ENCODE measurements at places on chromosomes 13 and 19.

- DNase-seq: no peak
Observed at GRCh38 chr19:2555422-2556220, 79.7 kb downstream of the GADD45B start.

DNA sequence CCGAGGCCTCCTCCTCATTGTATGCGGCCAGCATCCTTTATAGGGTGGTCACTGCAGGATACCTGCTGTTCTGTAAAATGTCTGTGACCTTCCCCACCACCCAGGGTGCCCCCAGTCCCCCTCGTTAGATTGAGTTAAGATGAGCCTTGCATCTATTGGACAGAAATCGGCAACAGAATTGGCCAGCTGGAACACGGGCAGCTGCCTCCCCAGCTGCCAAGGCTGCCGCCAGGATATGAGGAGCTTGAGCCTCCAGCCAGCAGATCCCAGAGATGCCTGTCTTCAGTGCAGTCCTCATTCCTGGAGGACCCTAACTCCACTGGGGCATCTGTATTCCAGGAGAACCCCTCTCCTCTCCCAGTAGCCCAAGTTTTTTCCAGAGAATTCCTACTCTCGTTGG lies 463.0 kb downstream of the TSHZ3 start:
- no peak for DNase-seq

GRCh38 chr13:48478391-48478790 lies 54.5 kb downstream of the RCBTB2 start:
- DNase-seq: no peak

DNA sequence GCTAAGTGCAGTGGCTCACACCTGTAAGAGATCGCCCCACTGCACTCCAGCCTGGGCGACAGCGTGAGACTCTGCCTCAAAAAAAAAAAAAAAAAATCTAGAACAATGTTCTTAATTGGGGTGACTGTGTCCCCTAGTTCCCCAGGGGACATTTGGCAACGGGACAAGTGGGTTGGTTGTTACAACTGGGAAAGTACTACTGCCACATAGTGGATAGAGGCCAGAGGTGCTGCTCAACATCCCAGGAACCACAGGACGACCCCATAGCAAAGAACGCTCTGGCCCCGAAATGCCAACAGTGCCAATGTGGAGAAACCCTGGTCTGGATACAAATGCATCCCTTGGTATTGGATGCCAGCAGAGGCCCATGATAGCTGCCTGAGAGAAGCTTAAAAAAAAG lies 11.8 kb downstream of the NLRP12 start:
- DNase-seq: no peak

DNA sequence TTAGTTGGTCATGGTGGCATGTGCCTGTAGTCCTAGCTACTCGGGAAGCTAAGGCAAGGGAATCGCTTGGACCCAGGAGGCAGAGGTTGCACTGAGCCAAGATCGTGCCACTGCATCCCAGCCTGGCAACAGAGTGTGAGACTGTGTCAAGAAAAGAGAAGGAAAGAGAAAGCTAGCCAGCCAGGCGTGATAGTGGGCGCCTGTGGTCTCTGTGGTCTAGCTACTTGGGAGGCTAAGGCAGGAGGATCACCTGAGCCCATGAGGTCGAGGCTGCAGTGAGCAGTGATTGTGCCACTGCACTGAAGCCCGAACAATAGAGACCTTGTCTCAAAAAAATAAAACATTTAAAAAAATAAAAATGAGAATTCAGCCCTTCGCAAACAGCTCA lies 33.3 kb downstream of the TIMM13 start:
- no peak for DNase-seq

DNA sequence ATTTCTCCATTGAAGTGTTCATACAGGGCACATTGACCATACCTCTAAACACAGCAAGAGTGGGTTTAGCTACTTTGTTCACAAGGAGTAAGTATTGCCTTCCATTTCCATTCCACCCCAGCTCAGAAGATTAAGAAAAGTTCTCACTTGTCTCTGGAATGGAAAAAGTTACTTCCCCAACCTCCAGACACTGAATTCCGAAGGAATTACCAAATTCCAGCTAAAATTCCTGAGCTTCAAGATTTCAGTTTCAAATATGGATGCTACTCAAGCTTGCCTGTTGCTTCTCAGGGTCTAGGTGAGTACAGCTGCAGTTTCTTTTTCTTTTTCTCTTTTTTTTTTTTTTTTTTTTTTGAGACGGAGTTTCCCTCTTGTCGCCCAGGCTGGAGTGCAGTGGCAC lies 33.6 kb downstream of the TEX26 start:
- no peak for DNase-seq

DNA sequence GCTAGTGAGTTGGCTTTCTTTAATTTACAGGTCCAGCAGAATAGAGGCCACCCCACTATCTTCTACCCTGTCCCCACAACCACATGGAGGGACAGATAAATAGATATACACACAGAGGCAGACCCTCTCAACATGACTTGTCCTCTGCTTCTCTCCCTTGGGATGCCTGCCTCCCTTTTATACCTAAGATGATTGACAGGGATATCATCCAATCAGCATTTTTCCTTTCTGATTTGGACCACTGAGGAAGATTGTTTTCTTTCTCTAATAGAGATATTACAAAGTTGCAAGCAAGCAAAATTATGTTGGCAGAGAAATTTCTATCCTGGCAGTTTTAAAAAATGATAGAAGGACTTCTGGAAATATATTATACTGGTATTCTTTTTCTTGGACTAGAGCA lies 35.8 kb downstream of the STOML3 start:
- no peak for DNase-seq

DNA sequence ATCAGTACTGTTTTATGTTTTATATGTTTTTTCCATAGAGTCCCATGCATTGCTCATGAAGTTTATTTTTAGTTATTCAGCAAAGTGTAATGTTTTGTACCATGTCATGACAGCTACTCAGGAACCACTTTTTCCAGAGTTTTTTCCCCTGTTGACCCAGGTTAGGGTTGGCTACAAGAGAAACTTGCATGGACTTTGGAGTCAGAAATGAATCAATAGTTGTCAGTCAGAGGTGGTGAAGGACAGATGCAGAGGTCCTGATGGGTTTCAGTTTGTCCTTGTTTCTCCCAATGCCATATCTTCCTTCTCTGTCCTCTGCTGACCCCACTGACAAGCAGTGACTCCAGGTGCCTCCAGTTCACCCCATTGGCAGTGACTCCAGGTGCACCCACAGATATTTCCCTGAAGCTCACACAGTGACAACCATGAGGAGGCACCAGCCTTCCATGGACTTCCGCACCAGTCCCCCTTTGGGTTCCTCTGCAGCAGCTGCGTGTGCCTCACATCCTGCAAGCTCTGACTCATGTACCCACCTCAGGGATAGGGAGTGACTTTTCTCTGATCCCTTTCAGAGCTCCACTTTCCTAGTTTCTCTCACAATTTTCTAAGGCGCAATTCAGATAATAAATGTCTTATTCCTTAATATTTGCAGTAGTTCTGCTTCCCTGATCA lies 92.1 kb downstream of the AKAP11 start:
- DNase-seq: no peak

DNA sequence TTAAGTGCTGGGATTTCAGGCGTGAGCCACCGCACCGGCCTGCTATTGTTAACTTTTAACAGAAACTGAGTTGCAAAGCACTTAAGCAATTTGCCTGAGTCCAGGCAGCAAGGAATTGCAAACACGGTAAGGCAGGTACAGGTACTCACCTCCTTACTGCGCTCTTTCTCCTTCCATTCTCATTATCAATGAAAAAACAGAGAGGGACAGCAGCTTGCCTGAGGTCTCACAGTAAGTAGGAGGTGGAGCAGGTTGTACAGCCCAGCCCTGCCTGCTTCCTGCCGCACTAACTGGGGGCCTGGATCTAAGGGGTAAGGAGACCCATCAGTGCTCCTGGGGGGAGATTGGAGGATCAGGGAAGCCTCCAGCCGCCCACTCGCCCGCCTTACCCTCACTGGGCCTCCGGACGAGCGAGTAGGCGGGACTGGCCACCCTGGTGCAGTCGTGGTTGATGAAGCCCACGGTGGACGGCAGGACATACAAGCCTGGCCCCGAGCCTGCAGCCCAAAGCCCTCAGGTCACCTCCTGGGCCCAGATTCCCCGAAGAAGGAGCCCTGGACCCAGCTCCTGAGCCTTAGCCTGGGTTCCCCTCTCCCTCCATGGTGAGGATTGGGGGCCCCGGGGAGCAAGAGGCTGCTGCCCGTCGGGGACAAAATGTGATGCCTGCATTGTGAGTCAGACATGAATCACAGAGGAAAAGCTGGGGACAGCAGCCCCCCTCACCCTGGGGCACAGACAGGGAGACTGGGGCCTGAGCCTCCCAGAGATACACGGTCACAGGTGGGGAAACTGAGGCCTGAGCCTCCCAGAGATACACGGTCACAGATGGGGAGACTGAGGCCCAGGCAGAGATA lies 11.4 kb upstream of the SHC2 start:
- no peak for DNase-seq

- DNase-seq: no peak
Observed at GRCh38 chr13:74761801-74762757, 627.9 kb upstream of the KLF12 start.

- no peak for DNase-seq
Observed at GRCh38 chr19:17671906-17672305, 16.2 kb downstream of the UNC13A start.

DNA sequence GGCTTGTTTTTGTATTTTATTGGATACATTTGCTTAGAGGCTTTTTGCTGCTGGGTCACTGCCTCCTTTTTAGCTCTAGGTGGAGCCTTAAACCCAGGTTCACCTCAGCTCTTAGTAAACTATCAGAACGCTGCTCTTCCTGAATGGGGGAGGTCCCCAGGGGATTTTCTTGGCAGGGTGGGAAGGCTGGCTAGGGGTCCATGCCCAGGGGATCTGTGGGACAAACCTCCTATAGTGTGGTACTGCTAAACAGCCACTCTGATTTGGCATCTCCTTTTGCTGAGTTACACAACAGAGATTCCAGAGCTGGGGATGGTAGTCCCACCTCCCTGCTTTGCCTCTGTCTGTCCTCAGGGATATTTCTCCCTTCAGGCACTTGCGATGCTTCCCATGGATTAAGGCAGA lies 204.9 kb downstream of the ZIC5 start:
- no peak for DNase-seq
